ENCODE measurements at places on chromosomes 4 and X.

DNA sequence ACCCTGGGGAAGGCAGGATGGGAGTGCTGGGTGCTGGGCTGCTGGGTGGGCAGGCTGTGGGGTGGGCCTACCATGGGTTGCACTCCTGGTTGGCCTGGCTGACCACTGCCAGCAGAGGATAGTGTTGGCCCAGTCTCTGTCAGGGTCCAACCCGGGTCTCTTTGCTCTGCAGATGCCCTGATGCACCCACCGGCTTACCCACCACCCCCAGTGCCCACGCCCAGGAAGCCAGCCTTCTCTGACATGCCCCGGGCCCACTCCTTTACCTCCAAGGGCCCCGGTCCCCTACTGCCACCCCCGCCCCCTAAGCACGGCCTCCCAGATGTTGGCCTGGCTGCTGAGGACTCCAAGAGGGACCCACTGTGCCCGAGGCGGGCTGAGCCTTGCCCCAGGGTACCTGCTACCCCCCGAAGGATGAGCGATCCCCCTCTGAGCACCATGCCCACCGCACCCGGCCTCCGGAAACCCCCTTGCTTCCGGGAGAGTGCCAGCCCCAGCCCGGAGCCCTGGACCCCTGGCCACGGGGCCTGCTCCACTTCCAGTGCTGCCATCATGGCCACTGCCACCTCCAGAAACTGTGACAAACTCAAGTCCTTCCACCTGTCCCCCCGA is 14.2 kb upstream of the ADD1 start:
- DNase-seq: no peak

- DNase-seq: no peak
Observed at GRCh38 chr4:65671372-65671771, 1.1 kb upstream of the EPHA5 start.

GRCh38 chrX:72349190-72349589 is 43.5 kb upstream of the CITED1 start:
- no peak for DNase-seq

DNA sequence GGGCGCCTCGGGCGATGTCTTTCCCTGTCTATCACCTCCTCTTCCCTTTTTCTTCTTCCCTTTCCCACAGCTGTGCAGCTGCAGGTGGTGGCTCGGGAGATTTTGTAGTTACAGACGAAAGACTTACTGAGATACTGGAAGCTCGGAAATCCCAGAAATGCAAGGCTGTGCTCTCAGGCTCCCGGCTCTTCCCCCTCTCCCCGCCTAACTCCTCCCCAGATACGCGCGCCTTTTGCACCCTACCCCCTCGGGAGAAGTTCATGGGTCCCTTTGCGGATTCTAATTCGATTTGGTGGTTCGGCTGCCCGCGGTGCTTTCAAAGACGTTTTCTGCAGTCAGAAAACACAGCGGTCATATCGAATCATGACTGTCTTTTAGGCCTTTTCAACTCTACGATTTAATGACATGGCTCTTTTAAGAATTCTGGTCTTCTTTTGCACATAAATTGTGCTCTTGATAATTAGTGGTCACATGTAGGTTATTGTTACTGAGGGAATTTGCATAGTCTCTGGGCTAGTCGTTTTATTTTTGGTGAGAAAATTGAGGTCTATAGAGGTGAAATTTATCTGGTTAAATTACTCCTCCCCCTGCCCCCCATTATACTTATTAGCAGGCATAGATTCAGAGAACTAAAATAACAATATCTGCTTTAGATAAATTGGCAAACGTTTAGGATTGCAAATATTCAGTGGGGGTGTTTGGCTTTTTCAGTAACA is 1.6 kb downstream of the SEPTIN11 start:
- DNase-seq: no peak

GRCh38 chr4:128310266-128310697 is 22.7 kb upstream of the PGRMC2 start:
- DNase-seq: no peak

DNA sequence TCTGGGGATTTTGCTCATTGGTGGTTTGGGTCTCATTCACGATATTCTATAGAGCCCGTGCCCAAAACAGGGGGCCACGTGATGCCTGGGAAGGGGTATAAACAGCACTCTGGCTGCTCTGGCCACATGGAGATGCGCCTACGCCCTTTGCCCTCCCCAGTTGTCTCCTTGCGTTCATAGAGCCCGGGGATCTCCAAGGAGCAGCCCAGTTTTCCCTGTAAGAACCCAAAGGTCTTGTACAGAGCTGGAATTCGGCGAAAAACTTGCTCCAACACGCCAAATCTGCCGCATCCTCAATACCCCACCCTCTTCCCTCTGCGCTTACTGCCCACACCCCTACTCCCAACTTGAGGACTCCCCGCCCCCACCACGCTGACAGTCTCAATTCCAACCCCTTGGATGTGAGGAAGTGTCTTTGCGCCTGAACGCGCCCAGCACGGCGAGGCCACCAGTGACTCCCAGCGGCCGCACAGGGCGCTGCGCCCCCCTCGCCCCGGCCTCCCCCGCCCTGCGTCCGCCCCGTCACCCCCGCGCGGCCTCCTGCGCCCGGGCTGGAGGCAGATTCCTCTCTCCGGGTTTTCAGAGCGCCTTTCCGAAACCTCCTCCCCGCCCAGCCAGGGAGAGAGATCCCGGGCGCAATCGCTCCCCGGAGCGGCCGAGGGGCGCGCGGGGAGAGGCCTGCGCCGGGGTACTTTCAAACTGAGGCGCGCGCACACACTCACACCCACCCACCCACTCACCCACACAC is at the start of gene NHS:
TSS of gene NHS (plus strand) at position 582 of the 748 bp plus-strand sequence. CDS start 558 bp downstream, outside the sequence.
- no peak for DNase-seq

DNA sequence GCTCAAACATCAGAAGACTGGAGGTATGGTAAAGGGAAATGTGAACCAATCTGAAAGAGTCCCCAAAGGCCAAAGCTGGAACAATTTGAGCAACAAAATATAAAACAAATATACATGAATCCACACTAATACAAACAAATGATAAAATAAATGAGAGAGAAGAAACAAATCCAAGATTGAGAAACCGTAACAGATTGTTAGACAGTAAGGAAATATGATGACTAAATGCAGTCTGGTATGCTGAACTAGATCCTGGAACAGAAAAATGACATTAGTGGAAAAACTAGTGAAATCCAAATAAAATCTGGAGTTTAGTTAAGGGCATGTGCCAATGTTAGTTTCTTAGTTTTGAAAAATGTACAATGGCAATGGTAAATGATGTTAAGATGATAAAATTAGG is 15.9 kb downstream of the PPA2 start:
- DNase-seq: no peak

DNA sequence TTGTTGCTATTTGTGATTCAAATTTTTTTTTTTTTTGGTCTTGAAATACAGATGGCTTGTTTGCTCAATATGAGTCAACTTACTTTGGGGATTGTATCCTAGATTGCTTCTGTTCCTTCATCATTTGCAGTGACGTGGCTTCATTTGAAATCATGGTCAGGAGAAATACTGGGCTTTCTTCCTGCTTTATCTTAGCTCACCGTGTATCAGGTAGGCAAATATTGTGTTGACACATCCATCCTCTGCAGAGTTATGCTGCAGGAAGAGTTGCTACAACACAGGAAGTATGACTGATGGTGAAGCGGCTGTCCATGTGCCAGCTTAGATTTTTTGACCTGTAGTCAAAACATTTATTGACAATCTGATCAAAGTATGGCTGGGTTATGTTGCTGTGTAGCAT is 232.2 kb downstream of the C4orf33 start:
- no peak for DNase-seq

- DNase-seq: no peak
Observed at GRCh38 chr4:41506130-41506529, 31.8 kb upstream of the LIMCH1 start.

DNA sequence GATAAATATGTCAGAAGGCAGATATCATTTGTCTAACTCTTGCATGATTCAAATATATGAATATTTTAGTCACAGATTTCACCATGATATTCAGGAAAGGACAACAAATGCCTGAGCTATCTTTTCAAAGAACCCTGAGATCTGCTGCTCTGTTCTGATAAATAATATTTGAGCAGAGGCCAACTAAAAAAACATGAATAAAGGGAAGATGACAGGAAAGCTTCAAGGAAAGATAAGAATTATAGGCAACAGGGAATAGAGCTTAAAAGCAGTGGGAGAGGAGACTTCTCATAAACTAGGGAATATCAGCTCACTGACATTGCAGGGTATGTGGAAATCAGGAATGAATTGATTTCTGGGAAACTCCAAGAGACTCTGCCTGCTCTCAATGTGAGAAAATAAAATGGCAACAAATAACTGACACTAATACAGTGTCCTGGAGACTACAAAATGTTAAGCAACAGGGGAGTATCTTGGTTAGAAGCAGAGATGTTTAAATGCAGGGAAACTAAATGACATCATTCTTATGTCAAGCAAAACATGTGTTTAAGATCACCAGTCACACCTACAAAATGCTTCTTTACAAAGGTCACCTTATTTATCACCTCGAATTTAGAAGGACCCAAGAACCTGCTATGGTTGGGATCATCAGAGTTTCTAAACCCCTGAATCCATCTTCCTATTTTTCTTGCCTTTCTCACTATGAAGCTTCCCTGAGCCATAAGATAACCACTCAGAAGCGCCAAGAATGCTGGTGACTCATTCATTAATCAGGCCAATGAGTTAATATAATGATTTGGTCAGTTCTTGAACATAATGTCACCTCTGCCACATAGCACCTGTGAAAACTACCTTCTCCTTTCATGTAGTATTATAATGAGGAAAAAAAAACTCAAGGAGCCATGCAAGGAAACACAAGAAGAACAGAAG is 78.1 kb downstream of the NDST3 start:
- DNase-seq: no peak

GRCh38 chrX:41085878-41086626 is 807 bp downstream of the USP9X start:
- no peak for DNase-seq

- no peak for DNase-seq
Observed at GRCh38 chrX:132671229-132671641, 182.4 kb upstream of the MBNL3 start.

GRCh38 chr4:24932515-24933225 is 19.8 kb upstream of the CCDC149 start:
- peak; percentile 26 for DNase-seq

GRCh38 chr4:48340276-48340964 is 909 bp upstream of the SLAIN2 start:
- no peak for DNase-seq

DNA sequence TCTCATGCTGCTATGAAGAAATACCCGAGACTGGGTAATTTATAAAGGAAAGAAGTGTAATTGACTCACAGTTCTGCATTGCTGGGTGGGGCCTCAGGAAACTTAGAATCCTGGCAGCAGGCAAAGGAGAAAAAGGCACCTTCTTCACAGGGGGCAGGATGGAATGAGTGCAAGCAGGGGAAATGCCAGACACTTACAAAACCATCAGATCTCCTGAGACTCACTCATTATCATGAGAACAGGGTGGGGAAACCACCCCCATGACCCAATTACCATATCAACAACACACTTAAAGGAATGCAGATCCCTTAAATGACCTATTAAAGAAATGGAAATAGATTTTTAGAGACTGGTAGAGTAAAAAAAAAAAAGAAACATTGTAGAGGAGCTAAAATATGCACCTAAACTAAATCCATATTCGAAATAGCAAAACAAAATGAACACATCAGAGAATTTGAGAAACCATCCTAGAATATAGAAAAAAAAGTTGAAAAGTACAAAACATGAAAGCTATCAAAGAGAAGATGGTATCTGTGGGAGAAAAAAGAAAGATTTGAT is 104.3 kb upstream of the UGT8 start:
- no peak for DNase-seq

DNA sequence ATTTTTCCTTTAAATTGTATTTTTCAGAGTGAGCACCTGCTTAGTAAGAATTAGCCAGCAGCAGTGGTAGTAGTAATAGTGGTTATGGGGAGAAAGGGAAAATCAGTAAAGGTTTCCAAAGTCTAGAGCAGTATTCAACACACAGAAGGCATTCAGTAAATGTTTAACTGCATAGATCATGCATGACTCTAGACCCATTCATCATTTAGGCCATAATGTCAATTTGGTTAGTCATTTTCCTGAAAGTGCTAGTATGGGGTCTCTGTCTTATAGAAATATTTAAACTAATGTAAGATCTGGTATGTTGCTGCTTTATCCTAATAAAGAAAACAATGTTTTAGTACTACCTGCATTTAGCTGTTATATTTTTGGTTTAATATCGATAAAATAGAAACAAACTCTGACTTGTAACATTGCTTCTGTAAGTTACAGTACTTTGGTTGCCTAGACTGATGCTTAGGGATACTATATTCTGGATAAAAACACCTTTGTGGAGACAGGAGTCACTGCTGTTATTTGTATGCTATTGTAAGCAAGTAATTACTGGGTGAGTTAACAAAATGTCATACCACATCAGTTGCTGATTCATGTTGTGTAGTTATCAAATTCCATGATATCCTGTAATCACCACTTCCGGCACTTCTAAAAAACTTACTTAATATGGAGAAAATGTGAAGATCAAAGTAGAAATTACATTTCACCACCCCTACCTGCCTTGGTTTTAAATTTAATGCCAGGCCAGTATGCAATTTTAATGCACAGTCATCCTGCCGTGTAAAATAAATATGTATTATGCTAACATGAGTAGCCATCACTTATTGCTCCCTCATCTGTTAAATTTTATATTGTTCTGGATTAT is 115.8 kb upstream of the BMPR1B start:
- DNase-seq: no peak

- no peak for DNase-seq
Observed at GRCh38 chr4:37719021-37719420, 32.8 kb upstream of the RELL1 start.

Data from NCI-H2081 treated with DMSO at 0.1 percent for 48 hours (cell line).